ENCODE measurements at places on chromosomes 4 and X. TPM values are rescaled to one million over a fixed set of nuclear protein-coding genes. Genes with fewer than 3 reads are reported as not detected.

DNA sequence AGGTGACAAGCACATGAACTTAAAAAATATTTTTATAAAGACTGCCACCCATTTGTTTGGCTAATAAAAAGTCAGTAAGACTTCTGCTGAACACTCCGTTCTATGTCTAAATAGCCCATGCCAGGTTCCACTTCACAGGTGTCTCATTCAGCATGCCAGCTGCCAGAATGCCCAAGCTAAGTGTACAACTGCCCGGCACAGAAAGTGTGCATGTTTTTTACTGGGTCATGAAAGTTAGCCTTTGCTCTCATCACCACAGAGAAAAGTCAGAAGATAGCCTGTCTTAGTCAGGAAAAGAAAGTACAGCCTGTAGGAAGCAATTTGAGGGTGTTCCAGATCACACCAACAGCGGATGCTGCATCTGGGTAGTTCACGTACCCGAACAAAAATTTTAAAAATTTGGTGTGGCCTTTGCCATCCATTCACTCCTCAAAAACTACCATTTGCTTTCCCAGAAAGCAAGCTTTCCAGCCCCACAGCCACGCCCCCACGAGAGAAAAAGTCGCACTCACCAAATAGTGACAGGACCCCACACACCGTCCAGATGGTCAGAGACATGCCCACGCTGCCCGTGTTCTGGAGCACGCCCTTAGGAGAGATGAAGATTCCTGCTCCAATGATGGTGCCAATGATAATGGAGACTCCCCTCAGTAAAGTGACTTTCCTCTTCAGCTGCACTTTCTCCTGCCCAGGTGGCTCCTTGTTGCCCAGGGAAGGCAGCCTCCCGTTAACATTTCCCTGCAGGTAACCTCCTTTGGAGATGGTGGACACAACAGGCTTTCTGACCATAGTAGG lies 671 bp downstream of the SLC7A11 start:
- DNase-seq, result no peak

SPP1 gene
- total RNA-seq, result 508 TPM

DNA sequence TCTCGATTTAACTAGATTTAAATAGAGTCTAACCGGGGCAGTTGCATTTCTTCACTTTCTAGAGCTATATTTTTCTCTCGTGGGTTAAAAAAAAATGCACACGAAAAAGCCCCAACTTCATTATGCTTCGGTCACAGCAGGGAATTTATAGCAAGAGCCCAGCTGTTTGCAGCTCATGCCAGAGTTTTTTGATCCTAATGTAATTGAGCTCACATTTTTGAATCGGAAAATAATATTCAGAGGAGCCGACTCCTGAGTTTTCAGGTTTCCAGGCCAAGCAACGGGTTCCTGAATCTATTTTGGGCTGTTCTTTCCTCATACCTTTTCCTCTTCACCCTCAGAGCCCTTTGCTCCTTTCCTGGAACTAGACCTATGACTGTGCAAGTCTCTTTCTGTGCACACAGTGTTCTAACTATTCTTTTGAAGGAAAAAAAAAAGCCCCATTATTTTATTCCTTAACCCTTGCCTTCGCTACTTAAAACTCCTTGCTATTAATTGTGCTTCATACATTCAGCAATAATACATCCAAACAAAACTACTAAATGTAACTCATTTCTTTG lies 27.5 kb upstream of the ESX1 start:
- no peak for DNase-seq

GRCh38 chr4:40998675-40999358 lies 215.5 kb downstream of the APBB2 start:
- no peak for DNase-seq

PF4V1 gene
- not detected for total RNA-seq

GRCh38 chr4:133151341-133151690 lies 2.2 kb downstream of the PCDH10 start:
- no peak for DNase-seq

GRCh38 chr4:139247241-139247640 lies 32.8 kb downstream of the MGARP start:
- no peak for DNase-seq

CDX4 gene
- not detected for total RNA-seq

Measured in breast epithelium (tissue), 4 donors.